ENCODE measurements at places on chromosomes 7 and 10.

DNA sequence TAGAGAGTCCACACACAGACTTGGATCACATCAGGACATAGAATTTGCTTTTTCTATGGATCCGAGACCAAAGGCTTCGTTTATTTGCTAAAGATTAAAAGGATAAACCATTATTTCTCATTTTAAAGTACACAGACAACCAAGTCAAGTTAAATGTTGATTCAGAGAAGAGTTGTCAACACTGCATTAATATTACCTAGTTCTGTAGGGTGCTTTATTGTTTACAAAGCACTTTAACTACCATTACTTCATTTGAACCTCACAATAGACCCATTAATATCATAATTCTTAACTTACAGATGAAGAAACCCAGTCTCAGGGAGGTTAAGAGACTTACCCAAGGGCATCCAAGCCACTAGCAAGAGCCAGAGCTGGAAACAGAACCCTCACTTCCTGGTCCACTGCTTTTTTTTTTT, 43.2 kb upstream of the GSAP start:
- DNase-seq, result no peak

- DNase-seq, result no peak
Measured at GRCh38 chr7:44348300-44348699, 22.9 kb upstream of the CAMK2B start.

DNA sequence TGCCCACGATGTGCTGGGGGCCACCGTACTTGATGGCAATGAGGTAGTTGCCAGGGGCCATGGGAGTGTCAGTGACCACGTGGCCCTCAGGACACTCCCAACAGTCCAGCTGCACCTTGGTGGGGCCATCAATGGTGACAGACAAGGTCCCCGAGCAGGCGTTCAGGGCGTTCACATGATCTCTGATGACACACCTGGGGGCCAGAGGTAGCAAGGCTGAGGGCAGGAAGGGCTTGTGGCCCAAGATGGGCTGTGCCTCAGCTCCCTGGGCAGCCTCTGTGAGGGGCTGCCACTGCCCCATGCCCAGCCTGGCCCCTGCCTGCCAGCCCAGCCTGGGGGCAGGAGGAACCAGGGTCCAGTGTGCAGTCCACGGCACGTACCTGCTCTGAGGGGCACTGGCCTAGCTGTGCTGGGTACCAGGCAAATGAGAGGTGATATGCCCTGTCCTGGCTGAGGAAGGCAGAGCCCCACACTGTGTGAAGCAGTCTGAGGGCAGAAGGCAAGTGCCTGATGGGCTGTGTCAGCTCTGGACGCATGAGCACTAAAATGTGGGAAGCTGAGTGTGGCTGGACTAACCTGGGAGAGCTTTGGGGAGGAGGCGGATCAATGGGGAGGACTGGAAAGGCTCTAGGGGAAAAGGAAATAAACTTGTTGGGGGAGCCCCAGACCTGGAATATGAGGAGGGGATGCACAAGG, 3.5 kb upstream of the KCP start:
- no peak for DNase-seq

DNA sequence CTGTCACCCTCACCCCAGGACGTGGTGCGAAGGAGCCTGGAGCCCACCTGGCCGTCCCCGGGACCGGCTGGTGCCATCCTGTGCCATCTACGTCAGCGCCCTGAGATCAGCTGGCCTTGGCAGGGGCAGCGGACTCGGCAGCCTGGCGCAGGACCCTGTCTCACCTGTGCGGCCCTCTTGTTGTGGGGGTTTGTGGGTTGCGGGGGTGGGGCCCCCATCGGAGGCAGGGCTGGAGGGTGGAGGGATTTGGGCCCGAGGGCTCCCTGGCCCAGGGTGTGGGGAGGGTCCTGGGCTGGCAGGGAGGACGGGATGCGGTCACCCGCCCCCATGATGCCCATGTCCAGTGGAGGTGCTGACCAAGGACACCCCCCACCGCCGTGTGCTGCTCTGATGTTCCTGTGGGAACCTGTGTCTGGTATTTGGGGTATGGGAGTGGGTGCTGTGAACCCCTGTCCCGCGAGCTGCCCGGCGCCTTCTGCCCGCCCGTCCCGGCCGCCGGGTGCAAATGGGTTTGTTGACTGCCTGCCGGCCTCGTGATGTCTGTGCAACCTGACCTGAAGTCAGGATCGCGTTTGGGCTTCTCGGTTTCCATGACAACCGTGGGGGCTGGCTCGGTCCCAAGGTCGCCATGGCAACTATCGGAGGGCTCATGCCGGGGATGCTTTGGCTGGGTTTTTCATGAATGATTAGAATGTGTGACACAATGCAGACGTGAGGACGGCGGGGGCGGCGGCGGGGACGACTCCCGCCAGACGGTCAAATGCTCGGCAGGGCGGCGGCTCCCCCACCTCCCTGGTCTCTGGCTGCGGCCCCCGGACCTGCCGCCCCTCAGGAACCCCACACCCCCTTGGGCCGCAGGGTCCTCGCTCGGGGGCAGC, 7.3 kb downstream of the MAFK start:
- DNase-seq, result peak; percentile 53

DNA sequence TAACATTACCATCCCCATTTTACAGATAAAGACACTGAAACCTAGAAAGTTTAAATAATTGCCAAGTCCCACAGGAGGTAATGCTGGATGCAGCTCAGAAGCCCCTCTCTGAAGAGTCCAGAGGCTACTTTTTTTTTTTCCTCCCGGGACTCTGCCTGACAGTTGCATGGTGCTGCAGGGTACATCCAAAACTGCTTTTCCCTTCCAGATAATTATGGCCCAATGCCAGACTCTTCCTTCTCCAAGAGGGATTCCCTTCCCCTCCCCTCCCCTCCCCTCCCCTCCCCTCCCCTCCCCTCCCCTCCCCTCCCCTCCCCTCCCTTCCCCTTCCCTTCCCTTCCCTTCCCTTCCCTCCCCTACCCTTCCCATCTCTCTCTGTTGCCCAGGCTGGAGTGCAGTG, 122.9 kb downstream of the LSMEM1 start:
- DNase-seq, result no peak

GRCh38 chr10:20207653-20208052, 391.4 kb downstream of the PLXDC2 start:
- no peak for DNase-seq

DNA sequence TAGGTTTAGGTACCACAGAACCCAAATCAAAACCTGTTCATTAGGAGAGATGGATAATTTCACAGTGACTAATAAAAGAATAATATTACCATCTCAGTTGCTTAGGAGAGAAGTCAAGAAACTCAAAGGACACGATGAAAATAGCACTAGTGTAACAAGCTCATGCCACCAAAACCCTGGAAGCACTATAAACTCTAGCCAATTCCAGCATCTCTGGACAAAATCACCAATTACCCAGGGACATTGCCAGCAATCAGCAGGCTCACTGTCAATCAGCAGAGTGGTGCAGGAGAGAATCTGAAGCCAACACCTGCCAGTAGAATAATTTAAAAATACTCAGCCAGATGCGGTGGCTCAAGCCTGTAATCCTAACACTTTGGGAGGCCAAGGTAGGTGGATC, 88.9 kb downstream of the ARMH3 start:
- DNase-seq, result no peak

GRCh38 chr7:68439897-68440296, 1158.4 kb upstream of the AUTS2 start:
- DNase-seq, result no peak

- no peak for DNase-seq
Measured at GRCh38 chr10:133379152-133379800, at the start of gene PAOX. TSS of gene PAOX (plus strand) at chr10:133379262. CDS start at chr10:133379317, 55 bp downstream.

DNA sequence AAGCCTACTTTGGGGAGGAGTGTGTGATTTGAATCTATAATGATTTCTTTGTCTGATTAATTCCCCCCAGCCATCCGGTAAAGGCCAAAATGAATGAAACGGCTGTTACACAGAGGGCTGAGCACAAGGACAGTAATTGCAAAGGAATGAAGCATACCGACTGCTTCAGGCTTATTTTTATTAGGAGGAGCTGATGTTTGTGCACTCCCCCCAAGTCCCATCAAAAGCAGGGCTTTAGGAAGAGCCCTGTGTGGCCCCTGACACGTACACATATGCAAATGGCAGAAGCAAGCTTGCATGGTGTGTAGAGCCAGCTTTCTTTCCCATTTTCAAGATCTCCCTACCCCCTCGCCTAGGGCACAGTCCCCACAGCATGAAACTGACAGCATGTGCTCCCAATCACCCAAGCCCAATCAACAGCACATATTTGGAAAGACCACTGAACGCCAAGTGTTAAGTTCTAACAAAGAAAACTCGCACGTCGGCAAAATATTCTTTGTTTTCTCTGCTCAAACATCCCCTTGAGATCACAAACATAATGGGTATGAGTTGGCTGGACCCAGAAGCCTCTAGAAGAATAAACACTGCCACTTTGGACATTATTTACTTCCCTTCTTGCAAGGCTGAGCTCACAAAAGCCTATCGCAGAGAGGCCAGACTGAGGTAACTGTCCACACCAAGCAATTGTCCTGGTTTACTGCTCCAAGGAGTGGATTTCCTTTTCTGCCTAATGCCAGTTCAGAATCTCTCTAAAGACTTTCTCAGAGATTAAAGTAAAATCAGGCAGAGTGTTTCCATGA, 143.0 kb downstream of the CUBN start:
- DNase-seq, result no peak

GRCh38 chr7:158655931-158656441, 48.6 kb downstream of the NCAPG2 start:
- DNase-seq, result no peak

GRCh38 chr7:24477398-24478136, 95.7 kb upstream of the PALS2 start:
- no peak for DNase-seq

- DNase-seq, result no peak
Measured at GRCh38 chr10:105973902-105974301, 1190.6 kb downstream of the SORCS1 start.

GRCh38 chr10:95275726-95276366, 15.0 kb downstream of the PDLIM1 start:
- no peak for DNase-seq

- DNase-seq, result no peak
Measured at GRCh38 chr7:69162326-69162725, 435.9 kb upstream of the AUTS2 start.

DNA sequence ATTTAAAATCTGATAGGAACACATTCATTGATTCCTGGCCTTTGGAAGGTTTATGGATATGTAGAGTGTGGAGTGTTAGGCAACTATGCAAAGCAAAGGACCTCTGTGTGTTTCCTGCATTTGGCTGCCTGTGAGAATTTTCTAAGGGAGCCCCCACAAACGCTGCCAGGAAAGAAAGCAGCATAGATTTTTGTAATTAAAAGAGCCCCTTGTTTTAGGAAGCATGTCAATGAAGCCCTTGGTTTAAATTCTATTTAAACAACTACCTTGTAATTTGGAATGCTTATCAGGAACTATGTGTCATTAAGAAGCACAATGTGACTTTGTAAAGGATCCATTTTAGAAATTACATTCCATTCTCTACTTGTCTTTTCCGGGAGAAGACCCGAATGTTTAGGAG, 742.5 kb downstream of the NXPH1 start:
- DNase-seq, result no peak

DNA sequence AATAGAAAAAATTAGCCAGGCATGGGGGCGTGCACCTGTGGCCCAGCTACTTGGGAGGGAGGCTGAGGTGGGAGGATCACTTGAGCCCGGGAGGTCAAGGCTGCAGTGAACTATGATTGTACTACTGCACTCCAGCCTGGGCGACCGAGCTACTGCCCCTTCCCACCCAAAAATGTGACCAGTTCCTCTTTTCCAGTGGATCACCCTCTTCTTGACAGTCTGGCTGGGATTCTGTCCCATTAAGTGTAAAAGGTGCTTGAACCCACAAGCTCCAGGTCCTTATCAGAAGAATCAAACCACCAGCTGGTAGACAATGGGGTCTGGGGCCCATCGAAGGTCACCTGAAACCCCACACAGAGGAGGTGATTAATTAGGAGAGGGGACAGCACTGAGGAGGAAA, 14.1 kb downstream of the ATXN7L1 start:
- DNase-seq, result no peak

DNA sequence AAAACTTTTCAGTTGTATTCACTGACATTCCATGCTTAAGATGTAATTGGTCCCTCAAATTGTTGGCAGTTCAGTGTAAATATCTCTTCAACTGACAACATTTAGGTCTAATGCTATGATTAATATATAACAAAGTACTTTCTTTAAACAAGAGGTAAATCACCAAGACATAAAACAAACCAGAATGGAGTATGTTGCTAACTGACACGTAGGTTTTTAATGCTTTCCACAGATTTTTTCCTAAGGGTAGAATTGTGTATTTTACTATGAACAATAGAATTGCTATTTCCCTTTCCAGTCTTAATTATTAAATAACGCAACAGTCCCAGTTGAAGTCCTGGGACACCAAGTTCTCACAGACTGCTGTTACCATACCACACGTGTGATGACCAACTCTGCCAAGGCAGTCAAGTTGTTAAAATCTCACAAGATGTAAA, 4.1 kb downstream of the JCAD start:
- DNase-seq, result no peak

DNA sequence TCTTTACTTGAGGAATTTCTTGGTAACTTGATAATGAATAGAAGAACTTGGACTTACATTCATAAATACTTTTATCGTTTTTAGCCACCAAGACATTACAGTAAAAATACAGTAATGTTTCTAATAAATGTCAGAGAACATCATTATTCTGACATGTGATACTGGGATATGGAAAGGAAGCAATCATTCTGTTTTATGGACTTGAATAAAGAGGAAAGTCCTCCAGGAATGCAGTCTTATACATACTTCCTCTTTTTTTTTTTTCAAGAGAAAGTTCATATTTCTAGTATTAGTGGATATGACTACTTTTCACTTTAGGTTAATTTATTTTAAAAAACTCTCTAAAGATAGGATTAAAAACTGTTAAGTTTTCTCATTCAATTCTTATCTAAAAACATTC, 220.0 kb upstream of the SEMA3C start:
- no peak for DNase-seq

DNA sequence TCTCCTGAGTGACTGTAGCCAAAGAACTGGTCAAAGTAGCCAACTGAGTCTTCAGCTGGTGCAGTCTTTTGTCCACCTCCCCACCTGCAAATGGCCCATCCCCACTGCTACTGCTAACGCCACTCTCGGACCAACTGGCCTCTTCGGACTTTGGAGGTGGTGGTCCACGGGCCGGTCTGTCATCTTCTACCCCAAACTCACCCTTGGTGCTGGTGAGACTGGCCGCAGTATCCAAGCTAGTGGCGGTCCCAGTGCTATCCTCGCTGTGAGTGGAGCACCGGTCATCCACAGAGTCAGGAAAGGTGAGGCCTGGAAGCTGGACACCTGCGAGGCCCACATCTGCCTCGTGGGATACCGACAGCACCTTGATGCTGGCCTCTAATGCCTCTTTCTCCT, 750 bp downstream of the GCC1 start:
- no peak for DNase-seq

- DNase-seq, result no peak
Measured at GRCh38 chr10:60942134-60942787, 1.7 kb downstream of the RHOBTB1 start.

DNA sequence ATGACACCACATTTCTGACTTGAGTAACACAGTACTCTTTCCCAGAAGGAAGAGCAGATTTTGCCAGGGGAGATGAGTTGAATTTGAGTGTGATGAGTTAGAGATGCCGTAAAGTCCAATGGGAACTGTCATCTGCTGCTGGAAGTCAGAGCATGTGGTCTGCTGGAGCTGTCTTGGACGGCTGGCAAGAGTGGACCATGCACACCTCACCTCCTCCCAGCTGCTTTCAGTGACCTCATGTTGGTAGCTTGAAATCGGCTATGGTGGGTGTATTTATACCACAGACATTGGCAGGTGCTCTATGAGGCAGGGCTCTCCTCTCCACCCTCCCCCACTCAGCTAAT, 82.3 kb downstream of the COL13A1 start:
- no peak for DNase-seq
